NCI-H187 (cell line): ENCODE measurements at places on chromosomes 3 and 15.

DNA sequence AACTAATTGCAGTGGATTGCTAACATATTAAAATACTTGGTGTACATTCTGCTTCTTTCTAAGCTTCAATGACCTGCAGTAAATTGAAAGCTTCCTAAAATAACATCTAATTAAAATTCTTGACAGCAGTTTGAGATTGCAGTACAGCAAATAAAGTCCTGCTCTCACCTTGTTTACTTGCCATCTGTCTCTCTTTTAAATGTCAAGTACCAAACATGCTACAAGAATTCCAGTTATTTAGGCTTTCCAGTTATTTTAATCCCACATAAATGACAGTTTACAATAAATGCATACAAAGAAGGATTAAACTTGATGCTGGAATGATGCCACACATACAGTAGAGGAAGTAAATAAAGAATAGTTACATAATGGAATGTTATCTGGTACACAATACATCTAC lies 33.2 kb downstream of the CBLB start:
- DNase-seq, result no peak

DNA sequence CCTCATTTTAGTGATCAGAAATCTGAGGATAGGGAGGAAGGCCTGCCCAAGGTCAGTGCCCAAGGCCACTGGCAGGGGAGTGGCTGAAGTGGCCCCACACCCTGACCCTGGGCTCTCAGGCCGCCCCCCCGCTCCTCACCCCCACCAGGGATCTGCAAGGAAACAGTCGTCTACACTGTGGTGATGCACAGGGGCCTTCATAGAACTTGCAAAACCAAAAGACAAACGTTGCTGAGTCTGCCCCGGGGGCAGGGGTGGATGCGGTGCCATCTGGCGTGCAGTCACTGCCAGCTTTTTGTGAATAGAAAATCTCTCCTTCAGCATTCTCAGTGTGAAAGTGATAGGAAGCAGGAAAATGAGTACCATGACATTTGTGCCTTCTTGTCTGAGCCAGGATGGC lies 41.3 kb downstream of the WHAMM start:
- no peak for DNase-seq

- no peak for DNase-seq
Measured at GRCh38 chr15:54859982-54860381, 336.8 kb downstream of the RSL24D1 start.

GRCh38 chr15:94924971-94925598 lies 693.7 kb downstream of the MCTP2 start:
- DNase-seq, result no peak

DNA sequence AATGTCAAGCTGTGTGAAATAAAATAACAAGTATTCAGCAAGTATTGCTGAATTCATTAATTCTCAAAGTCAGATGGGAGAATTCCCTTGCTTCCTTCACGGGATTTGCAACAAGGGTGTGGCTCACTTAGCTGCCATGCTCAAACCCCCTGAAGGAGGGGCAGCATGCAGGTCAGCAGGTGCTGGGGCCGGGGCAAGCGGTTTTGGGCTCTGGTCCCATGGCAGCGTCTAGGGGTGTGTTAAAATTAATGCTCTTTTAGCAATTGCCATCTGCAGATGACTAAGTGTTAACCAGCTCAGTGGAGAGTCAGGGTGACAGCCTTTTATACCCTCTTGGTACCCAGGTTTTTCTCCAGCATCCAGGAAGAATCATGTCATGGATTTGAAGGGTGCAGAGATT lies 40.0 kb upstream of the RBMS3 start:
- DNase-seq, result no peak

DNA sequence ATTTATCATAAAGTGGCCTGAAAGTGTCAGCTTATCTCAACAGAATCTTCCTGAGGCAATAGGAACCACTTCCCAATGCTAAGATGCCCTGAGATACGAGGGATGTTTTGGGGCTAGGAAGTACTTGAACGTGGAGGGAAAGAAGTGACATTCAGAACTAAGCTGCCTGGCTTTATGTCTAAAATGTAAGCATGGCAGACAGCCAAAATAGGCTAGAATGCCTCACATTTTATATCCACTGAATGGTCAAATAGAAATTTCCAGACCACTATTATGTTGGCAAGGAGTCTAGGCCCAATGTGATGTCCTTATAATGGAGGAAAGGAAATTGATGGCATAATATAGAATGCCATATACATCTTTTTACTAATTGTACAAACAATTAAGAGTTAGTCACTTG lies 154.9 kb downstream of the PEX5L start:
- DNase-seq, result no peak

GRCh38 chr3:127458696-127459604 lies 131.6 kb downstream of the TPRA1 start:
- DNase-seq, result no peak

DNA sequence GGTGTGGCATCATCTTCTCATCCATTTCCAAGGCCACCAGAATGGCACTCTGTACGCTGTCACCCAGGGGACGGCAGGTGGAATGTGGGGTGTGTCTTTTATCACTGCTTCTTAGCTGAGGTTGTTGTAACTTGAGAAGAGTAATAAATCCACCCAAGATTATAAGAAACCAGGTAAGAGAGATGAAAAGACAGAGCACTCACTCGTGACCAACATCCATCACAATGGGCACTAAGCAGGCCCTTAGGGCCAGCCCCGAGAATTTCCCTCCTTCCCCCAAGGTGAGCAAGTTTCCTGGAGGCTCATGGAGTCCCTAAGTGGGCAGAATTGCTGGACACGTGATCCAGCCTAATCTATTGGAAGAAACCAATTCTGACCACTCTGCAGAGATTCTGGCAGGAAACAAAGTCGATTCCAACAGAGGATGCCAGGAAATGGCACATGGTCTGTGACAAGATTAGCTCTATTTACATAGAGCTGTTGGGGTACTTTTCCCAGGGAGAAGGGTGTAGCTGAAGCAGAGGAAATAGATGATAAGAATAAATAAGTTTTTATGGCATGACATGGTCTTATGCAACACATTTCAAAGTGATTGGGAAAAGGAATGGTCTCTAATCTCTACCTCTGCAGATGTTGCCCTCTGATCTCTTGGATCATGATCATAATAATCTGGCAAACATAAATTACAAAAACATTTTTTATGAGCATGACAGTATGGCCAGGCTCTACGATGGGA lies 22.5 kb downstream of the SLC6A20 start:
- peak; percentile 62 for DNase-seq

- DNase-seq, result no peak
Measured at GRCh38 chr3:48208076-48208475, 15.2 kb upstream of the CAMP start.

DNA sequence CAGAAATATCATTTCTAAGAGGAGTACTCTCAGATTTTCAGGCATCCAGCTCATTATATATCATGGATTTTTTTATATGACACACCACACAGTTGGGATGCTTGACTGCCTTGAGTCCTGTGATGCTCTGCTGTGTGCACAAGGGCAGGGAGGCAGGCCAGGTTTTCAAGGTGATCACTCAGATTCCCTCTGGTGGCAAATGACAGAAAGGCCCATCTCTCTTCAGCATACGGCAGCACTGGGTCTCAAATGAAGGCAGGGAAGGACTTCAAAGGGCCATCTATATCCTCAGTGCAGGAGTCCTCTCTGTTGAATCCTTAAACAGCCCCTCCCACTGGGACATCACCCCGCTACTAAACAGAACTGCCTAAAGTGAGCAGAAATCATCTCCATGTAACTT lies 54.8 kb upstream of the MYO5C start:
- no peak for DNase-seq

- DNase-seq, result no peak
Measured at GRCh38 chr3:14599488-14599887, 52.1 kb upstream of the CCDC174 start.

DNA sequence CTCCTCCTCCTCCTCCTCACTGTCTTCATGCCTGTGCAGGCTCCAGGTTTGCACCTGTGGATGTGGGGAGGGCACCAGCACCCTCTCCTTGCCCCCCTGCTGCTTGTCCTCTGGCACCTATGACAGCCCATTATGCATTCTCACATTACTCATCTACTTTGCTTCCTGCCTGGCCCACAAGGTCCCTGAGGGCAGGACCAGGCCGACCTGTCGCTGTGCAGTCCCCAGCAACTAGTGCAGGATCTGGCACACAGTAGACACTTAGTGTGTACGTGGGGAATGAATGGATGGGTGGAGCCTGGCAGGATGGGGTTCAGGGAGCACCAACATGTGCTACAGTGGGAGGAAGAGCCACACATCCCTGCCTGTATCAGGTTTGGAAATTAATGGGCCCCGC lies 58.3 kb upstream of the TMEM115 start:
- no peak for DNase-seq

DNA sequence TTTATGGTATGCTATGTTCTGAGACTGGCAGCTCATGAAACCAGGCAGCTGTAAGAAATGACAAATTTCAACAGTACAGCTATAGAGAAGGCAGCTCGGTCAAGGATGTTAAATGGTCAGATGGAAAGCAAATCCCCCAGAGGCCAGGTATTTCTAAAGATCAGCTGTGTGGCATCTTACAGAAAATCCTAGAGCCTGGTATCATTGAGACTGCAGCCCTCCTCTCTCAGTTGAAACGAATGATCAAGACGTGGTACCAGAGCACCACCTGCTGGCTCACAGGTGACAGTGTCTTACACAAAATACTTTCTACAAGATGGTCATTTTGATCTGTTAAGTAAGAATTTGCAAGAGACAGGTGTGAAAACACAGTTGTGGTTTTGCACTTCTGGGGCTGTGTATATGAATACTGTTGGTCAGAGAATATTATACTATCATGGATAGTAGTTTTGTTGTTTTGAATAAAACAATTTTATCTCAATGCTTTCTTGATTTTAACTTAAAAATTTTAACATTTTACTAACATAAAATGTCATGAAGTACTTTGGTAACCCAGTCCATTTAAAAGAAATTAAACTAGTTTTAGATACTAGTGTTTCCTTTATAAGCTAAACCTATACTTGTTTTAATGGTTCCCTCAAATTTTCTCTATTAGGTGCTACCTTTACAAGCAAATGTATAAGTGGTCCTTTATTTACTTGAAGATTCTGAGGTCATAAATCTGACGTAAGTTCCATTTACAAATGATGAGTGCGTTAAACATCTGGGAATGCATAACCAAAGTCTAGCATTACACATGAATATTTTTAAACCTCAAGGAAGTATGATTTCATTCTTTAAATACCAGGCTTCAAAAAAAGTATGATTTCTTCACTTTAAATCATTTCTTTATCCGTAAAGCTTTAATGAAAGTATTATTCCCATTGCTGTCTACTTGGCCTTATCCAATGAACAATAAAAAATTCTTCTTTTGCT lies 121.8 kb downstream of the PDZRN3 start:
- no peak for DNase-seq

DNA sequence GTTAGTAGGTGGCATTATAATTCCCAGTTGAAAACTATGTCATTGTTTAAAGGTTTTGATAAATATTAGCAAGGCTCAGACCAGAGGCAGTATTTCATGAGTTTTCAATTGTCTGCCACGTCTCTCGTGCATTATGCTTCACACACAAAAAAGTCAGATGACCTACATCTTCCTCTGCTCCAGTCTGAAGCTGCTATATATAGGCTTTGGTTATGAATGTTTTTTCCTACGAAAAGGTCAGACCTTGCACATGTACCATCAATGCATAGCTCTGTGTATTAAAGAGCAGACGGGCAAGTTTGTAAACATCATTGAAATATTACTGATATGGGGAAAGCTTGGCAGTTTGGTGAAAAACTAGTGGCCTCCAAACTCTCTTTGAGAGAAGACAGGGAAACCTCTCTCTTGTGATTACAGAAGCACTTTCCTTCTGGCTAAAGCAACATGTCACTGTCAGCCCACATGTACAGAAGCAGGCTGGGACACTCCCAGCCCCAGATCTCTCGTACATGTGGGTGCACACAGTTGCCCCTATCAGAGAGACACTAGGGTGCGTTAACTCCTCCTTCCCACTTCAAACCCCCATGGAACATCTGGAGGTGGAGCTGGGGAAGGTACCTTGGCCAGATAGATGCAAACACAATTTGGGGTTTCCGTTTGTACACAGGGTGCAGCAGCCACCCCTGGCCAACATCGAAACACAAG lies 184.0 kb upstream of the BCL6 start:
- DNase-seq, result no peak

- no peak for DNase-seq
Measured at GRCh38 chr3:129195731-129196256, 12.1 kb upstream of the CNBP start.

DNA sequence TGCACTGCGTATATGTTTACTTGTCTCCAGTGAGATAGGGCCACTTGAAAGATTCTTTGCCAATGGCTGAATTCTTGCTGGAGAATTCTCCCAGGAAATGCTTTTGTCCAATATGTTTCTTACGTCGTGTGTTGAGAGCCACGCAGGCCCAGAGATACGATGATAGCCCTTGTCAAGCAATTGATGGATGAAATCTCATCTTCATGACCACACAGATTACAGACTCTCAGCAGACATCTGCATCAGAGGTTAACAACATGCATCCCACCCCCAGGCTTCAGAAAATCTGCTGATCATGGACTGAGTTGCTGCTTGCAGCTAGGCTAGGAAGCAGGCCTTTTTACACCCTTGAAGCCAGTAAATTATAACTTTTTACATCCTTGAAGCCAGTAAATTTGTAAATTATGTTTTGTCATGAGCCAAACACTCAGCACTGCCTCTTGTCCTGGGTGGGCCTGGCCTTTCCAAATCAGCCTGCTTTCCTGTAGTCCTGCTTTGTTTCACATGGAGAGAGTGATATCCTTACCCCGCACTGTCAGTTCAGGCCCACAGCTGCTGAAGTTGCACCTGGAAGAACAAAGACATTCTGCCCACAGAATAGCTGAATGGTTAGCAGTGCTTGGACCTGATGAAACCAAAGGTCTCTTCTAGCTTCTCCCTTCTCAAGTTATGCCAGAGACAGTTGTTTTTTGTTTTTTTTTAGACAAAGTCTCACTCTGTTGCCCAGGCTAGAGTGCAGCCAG lies 84.4 kb downstream of the GPR156 start:
- no peak for DNase-seq

DNA sequence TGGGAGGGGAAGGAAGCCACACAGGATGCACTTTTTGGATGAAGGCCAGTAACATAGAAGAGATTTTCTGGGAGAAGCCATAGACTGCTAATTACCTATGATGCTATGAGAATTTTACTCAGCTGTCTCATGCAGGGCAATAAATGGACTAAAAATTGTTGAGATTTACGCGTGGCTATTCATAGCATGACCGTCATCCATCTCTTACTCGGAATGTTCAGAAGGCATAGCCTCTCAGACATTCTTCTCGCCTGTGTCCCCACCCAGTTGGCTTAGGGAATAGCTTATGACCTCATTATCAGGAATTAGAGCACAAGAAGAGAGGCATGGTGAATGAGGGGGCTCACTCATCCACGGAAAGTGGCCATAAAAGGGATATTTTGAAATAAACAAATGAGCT lies 107.9 kb upstream of the ATP10A start:
- DNase-seq, result no peak

DNA sequence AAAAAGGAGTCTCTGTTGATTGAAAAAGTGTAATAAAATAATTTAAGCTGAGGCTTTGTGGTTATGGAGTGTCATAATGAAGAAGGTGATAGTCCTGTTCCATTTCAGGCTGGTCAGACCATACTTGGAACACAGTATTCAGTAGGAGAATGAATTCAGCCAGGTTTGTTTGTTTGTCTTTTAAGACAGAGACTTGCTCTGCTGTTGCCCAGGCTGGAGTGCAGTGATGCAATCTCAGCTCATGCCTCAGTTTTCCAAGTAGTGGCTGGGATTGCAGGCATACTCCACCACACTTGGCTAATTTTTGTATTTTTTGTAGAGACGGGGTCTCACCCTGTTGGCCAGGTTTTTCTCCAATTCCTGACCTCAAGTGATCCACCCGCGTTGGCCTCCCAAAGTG lies 33.5 kb downstream of the IQGAP1 start:
- no peak for DNase-seq
